ENCODE measurements at places on chromosomes 7 and 10.

GRCh38 chr10:131279516-131279915, 32.0 kb downstream of the TCERG1L start:
- no peak for DNase-seq

DNA sequence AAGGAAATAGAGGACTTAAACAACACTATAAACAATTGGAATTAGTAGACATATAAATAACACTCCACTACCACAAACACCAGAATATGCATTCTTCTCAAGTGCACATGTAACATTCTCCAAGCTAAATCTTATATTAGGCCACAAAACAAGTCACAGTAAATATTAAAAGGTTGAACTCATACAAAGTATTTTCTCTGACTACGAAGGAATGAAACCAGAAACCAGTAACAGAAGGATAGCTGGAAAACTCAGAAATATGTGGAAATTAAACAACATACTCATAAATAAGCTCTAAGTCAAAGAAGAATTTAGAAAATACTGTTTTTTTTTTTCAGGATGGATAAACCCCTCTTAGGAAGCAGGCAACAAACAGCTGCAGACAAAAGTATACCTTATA, 77.4 kb upstream of the IGFBP3 start:
- DNase-seq: no peak

DNA sequence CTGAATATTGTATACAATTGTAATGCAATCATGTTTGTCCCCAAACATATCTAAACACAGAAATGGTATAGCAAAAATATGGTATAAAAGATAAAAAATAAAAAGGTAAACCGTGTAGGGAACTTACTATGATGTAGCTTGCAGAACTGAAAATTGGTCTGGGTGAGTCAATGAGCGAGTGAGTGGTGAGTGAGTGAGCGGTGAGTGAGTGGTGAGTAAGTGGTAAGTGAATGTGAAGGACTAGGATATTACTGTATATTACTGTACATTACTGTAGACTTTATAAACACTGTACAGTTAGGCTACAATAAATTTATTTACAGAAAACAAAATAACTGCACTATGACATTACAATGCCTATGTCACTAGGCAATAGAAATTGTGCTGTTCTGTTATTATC, 1163.2 kb upstream of the SORCS1 start:
- no peak for DNase-seq

- DNase-seq: no peak
These were observed 2.4 kb upstream of the CRPPA start for GRCh38 chr7:16423761-16424160.

GRCh38 chr10:117684046-117684610, 141.6 kb downstream of the EMX2 start:
- DNase-seq: no peak

DNA sequence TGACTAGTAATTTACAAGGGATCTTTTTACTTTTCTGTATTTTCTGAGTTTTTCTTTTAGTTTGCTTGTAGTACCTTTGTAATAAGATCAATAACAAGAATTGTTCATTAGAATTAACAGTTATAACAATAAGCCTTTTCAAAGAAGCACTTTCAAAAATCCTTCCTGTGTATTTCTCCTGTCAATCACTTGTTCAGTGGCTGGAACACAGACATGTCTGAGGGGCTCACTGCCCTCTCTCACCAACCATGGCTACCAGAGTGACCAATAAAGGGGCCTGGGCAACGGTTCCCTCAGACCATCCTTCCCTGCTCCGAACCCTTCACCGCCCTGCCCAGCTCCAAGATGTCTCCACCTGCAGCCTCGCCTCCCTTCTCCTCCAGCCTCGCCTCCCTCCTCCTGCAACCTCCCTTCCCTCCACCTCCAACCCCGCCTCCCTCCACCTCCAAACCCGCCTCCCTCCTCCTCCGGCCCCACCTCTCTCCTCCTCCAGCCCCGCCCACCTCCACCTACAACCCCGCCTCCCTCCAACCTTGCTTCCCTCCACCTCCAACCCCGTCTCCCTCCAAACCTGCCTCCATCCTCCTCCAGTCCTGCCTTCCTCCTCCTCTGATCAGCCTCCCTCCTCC, 353.4 kb downstream of the TNS3 start:
- no peak for DNase-seq

DNA sequence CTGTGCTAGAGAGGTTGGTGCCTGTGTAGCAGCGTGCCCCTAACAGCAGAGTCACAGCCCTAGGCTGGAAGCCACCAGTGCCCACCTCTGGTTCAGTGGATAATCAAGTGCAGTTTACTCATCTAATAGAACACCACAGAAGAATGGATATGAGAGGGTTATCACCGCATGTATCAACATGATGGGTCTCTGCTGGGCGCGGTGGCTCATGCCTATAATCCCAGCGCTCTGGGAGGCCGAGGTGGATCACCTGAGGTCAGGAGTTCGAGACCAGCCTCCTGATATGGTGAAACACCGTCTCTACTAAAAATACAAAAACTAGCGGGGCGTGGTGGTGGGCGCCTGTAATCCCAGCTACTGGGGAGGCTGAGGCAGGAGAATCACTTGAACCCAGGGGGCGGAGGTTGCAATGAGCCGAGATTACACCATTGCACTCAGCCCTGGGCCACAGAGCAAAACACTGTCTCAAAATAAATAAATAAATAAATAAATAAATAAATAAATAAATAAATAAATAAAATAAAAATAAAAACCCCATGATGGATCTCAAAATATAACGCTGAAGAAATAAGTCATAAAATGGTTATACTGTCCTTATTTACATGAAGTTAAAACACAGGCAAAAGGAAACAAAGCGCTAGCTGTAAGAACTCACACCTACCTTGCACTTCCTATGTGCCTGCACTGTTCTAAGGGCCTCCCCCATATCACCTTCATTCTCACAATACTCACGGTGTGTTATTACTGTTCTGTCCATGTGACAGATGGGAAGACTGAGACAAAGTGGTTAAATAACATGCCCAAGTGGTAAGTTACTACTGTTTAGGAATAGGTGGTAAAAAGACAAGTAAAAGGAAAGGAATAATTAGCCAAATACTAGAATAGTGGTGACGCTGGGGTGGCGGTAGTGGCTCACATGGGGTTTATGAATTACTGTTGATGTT, 70.9 kb downstream of the AMZ1 start:
- DNase-seq: no peak

- DNase-seq: peak; percentile 8
These were observed 44.6 kb downstream of the VWA2 start for GRCh38 chr10:114283535-114284234.

DNA sequence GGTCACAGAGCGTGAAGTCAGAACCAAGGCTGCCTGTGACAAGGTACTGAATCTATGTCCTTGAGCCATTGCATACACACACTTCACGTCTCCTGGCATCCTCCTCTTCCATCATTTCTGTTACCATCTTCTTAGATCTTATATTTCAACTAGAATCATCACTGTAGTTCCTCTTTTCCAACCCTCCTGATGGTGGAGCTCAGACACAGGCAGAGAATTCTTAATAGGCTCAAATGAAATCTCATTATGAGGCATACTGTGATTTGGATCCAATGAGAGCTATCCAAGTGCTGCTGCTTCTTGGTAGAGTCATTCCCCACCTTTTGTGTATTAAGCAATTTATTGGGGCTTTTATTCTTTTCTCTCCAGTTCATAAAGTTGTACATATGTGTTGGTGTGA, 113.2 kb downstream of the CALCR start:
- DNase-seq: no peak

GRCh38 chr7:87312215-87312865, 33.1 kb upstream of the CROT start:
- DNase-seq: peak; percentile 49

DNA sequence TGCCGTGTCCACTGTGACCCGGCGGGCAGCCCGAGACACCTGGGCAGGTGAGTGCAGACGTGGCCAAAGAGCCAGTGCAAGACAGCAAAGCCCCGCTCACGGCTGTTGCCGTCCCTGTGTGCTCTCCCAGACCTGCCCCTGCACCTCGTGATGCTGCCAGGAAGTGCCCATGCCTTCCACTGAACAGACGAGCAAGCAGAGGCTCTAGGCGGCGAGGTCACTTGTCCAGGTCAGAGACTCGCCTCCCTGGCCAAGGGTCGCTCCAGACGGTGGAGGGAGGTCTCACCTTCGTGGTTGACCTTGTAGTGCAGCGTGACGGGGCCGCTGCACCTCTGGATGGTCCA, 78.2 kb upstream of the GNA12 start:
- DNase-seq: no peak

GRCh38 chr10:624605-625332, 64.7 kb downstream of the DIP2C start:
- DNase-seq: no peak

DNA sequence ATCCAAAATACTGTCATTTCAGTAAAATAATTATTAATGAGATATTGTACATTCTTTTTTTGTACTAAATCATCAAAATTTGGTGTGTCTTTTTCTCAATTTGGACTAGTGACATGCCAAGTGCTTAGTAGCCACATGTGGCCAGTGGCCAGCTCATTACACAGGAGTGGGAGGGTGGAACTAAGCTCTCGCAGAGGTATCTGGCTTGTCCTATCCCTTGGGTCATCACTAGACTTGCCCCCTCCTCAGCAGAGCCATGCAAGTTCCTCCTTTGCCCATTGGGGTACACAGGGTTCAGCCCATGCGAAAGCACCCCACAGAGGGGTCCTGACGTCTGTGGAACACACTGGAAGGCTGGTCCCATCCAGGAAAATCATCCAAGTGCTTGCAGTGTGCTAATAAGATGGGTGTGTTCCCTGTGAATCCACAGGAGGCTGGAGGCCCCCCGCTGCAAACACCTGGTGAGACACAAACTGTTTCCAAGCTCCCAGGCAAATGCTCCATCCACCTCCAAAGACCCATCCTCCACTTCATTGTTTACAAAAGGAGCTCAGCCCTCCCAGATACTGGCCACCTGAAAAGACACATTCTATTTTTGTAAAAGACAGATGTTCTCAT, 1.3 kb downstream of the ARHGAP22 start:
- no peak for DNase-seq
